NCI-H1436 (cell line): ENCODE measurements at places on chromosomes 7 and 10.

DNA sequence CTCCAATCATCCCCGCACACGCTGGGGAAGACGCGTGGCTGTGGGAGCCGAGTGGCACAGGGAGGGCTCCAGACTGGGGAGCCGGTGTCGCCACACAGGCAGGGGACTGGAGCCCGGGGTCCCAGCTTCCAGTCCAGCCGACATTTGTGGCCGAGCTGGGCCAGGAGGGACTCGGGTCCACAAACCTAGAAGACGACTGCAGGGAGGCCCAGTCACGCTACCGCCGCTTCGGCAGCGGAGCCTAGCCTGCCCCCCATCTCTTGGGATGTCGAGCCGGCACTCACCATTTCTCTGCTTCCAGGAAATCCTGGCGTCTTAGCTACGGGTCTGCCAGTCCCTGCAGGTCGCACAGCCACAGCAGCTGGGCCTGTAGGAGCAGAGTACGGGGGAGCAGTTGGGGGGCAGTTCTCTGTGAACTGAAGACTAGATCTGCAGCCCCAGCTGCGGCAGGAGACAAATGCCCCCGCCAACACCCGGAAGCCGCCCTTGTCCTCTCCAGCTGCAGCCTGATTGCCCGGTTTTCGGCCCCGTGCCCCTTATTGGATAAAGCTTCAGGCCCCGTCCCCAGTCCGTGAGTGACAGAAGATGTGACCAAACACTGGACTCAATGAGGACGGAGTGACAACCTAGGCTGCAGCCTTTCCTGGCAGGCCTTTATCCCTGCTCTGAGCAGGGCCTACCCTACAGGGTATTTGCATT lies 270.7 kb downstream of the ZNF33B start:
- no peak for DNase-seq

DNA sequence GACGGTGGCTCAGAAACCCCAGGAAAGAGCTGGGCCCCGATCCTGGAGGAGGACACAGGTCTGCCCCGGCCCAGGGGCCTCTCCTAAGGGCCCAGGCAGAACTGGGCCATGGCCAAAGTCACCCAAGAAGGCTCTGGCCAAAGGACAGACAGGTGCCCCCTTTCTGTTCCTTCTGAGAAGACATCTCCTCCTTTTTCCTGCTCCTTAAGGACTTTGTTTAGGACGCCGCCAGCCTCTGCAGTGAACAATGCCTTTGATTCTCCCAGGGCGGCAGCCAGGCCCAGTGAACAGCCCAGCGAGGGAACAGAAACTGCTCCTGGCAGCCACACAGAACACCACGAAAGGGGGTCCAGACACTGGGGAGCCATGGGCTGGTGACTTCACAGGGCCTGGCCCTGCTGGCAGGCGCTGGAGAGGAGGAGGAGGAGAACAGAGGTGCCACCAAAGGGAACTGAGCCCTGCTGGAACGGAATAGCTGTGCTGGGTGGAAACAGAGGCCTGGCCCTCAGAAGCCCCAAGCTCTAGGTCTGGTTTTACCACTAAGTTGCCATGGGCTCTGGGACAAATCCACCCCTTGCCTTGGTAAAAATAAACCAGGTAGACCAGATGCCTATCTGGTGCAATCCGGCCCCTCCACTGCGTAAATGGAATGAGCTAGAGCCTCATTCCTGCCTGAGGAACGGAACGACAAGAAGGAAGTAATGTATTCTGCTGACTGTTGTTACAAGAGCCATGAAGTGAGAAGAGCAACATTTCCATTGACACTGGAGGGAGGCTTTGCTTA lies 163.3 kb upstream of the RHEB start:
- no peak for DNase-seq

- DNase-seq = no peak
Observed at GRCh38 chr10:96242822-96243221, 28.5 kb downstream of the BLNK start.

- DNase-seq = no peak
Observed at GRCh38 chr10:32163762-32164148, 107.5 kb upstream of the KIF5B start.

DNA sequence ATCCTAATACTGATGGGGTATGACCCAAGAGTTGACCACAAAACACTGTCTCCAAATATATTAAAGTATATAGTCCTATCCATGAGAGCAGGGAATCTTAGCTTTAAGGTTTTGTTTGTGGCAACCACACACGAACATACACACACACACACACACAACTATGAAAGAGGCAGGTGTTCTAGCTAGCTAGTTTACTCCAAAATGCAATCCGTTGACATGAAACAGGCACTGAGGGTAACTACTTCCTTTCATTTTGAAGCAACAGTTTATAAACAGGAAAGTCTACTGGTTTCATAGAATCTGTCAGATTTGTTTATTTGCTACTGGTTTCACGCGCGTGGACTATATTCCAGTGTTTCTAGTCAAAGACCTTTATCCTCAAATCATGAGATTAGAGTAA lies 14.8 kb downstream of the HTR5A start:
- no peak for DNase-seq

- no peak for DNase-seq
Observed at GRCh38 chr10:71225291-71226058, 13.1 kb downstream of the UNC5B start.

- no peak for DNase-seq
Observed at GRCh38 chr10:19659920-19660655, 156.1 kb upstream of the PLXDC2 start.

GRCh38 chr7:44977959-44978335 lies 868 bp downstream of the MYO1G start:
- DNase-seq = no peak
